ENCODE measurements at places on chromosomes 2 and 18. TPM values are rescaled to one million over a fixed set of nuclear protein-coding genes. Genes with fewer than 3 reads are reported as not detected.

The CRIM1 gene
- 27.4 TPM for total RNA-seq

- no peak for DNase-seq
- H3K4me3 ChIP-seq = no peak overlapping the region
- H3K4me1 ChIP-seq = peaks cover 4% of the 10 kb centered on the region
- H3K36me3 ChIP-seq = no peaks in the 10 kb centered on the region
- H3K27ac ChIP-seq = no peak overlapping the region
These were observed 86.0 kb downstream of the ACSL3 start for GRCh38 chr2:222946700-222947287.

GRCh38 chr18:23828426-23828825 is 139.2 kb downstream of the LAMA3 start:
- no peak overlapping the region for H3K27ac ChIP-seq
- no peaks in the 10 kb centered on the region for H3K36me3 ChIP-seq

DNA sequence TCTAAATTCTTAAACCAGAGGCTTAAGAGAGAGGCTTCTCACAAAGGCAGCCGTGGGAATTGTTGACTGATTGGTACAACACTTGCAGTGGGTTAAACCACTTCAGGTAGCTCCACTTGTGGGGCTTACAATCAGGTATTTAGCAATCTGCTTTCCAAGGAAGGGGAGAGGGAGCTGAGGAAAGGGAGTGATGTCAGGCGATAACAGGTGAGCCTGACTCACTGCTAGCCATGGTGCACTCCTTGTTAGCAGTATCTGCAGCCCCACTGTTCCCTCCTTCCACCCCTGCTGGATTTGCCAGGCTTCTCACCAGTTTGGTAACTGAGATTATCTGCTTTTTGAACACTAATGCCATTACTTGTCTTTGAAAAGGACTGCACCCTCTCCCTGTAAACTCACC is 1056.7 kb upstream of the FANCL start:
- no peaks in the 10 kb centered on the region for H3K36me3 ChIP-seq
- no peak for DNase-seq
- H3K27me3 ChIP-seq = no peaks in the 10 kb centered on the region
- H3K4me1 ChIP-seq = no peaks in the 10 kb centered on the region
- H3K27ac ChIP-seq = no peak overlapping the region
- no peak overlapping the region for H3K4me3 ChIP-seq

DNA sequence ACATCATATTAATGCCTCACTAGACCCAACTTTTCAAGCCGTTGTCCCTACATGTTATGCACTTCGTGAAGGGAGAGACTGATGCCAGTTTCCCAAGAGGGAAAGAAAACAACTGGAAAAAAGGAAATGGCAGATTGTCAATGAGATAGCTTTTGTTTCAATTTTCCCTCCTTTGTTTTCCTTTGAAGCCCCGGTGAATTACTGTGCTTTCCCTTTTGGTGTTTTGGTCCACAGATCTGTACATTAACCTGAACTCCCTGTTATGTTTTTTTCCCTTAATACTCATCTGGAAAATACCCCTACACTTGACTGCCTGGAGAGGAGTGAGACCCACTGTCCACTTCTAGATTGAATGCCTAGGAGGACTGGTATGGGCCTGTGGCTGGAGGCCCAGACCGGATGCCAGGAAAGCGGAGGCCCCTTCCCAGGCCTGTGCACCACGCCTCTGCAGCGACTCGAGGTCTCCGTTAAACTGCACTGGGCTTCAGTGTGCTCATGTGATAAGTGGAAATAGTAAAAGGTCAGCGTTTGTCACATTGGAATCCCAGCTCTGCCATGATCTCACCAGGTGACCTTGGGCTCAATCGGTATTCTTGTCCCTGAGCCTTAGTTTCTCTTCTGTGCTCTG is 106.4 kb downstream of the GATA6 start:
- H3K27ac ChIP-seq = no peak overlapping the region
- no peaks in the 10 kb centered on the region for H3K4me1 ChIP-seq
- no peak overlapping the region for H3K4me3 ChIP-seq
- DNase-seq = no peak
- no peaks in the 10 kb centered on the region for H3K27me3 ChIP-seq

All from H1 (cell line).